Stimulated activated CD8-positive, alpha-beta memory T cell treated with anti-CD3 and anti-CD28 coated beads, Interleukin-7, amount 100 ng/mL, for 24 hours (primary cell): ENCODE measurements at places on chromosomes 11 and 22.

DNA sequence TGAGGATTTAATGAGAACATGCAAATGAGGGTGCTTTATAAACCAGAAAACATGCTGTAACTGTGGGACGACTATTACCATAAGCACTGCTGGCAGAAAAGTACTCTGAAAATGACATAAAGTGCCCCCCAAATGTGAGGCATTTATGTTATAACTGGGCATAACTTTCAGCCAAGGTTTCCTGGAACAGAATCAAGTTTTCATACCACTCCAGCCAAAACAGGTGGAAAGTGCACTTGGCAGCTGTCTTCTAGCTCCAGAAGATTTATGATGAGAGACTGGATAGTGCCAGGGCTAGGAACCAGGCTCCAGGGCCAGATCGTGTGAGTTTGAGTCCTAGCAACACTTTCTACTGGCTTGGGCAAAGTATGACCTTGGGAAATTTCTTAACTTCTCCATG is 339.2 kb downstream of the TENM4 start:
- DNase-seq: no peak

GRCh38 chr11:130070109-130070845 is 583 bp downstream of the APLP2 start:
- DNase-seq: no peak

GRCh38 chr11:8043756-8044155 is 37.3 kb upstream of the TUB start:
- no peak for DNase-seq

DNA sequence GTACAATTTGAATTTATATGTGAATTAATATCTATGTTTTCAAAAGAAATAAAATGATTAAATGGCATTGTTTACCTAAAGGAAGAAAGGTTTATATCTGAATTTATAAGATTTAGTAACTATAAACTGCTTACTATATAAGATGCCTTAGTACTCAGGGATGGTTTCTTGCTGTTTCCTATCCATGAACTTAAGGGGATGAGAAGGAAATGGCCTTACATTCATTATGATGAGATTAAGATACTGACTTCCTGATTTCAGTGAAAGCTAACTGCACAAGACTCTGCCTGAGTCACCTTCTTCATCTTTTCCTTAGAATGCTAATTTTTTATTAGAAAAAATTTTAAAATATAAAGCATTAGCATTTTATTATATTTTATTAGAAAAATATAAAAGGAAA is 606.3 kb upstream of the ARHGAP42 start:
- DNase-seq: no peak

DNA sequence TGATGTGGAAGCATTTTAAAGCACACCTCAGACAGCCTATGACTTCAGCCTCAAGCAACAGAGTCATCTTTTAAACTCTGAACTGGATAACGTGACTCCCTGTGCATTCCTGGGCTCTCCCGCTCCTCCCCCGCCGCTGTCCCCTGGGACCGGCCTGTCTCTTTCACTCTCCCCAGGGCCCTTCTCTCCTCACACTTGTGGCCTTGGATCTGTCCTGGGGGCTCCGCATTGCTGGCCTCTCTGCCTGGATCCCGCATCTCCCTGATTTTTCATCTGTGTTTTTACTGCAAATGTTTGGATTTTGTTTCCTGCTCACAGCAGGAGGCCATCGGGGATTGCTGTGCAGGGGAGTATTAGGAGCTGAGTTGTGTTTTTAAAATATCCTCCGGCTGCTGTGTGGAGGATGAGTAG is 15.4 kb downstream of the C11orf24 start:
- DNase-seq: no peak

GRCh38 chr11:59968395-59968783 is 4.6 kb downstream of the OOSP4A start:
- DNase-seq: no peak

GRCh38 chr22:42697542-42698013 is 23.1 kb downstream of the A4GALT start:
- DNase-seq: no peak

- no peak for DNase-seq
Measured at GRCh38 chr22:47209547-47210023, 447.1 kb downstream of the TBC1D22A start.

GRCh38 chr11:61952882-61953281 is 2.7 kb downstream of the BEST1 start:
- DNase-seq: no peak

GRCh38 chr11:65851811-65852507 is 6.0 kb downstream of the CFL1 start:
- DNase-seq: no peak

GRCh38 chr11:120021391-120021953 is 116.4 kb downstream of the TRIM29 start:
- DNase-seq: no peak

DNA sequence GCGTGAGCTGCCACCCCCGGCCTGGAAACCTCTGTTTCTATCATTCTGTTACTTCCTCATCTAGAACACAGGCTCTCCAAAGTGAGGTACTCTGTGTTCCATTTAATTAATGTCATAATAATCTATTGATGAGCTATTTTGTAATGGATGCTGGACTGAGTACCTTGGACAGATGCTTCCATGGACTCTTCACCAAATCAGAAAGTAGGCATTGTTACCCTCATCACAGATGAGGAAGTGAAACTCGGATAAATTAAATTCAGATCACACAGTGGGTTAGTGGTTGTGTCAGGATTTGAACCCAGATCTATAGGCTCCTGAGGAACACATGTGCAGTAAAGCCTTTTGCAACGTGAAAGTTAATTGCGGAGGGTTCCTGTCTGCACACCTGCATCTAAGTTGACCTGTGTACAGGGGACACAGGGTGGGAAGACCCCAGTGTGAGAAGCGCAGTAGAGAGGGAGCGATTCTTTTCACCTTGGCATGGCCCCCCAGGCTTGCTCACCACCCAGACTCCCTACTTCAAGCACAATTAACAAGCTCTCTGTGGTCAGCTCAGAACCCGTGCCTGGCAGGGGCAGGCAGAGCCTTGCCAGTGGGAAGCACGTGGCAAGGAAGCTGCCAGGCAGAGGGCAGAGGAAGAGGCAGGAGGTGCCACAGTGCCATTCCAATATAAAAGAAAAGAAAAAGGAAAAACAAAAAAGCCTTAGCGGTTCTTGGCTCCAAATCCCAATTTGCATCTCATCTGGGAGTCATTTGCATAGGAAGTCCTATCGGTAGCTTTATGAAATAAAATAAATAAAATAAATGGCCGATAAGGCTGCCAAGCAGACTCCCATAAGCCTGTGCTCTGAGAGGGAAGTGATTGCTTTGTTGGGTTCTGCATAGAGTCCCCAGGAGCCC is 239.3 kb downstream of the GRIK4 start:
- DNase-seq: no peak

- DNase-seq: no peak
Measured at GRCh38 chr22:37275622-37276021, 6.7 kb upstream of the CYTH4 start.

- DNase-seq: no peak
Measured at GRCh38 chr22:33561149-33561807, 359.0 kb downstream of the LARGE1 start.

DNA sequence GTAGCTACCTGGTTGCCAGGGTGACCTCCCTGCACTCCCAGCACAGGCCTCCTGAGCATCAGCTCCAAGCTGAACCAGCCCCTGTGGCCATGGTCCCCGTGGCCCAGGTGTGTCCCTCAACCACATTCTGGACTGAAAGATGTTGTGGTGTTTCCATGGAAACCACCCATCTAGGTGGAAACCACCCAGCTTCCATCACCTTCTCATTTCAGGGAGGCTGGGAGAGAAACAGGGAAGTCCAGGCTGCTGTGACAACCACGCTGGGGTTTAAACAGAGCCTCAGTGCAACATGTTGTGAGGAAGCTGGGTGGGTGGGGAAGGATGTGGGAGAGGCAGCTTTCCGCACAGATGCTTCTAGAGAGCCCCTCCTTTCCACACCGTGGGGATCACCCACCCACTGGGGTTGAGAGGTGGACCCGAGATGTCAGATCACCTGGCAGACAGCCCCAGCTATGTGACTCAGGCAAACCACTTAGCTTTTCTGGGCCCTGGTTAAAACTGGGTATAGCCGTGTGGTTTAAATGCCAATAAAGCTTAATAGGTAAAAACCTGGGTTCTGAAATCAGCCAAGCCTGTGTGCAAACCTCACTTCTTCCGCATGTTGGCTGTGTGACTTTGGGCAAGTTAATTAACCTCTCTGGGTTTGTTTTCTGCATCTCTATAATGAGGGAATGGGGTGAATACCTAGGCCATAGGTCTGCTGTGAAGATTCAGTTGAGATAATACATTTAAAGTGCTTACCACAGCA is 46.4 kb downstream of the CD82 start:
- peak; percentile 26 for DNase-seq

- DNase-seq: no peak
Measured at GRCh38 chr11:45580399-45580798, 85.0 kb downstream of the CHST1 start.

GRCh38 chr11:77131560-77131959 is 3.5 kb downstream of the MYO7A start:
- DNase-seq: no peak

- DNase-seq: no peak
Measured at GRCh38 chr11:102391549-102392237, 44.7 kb downstream of the BIRC2 start.

DNA sequence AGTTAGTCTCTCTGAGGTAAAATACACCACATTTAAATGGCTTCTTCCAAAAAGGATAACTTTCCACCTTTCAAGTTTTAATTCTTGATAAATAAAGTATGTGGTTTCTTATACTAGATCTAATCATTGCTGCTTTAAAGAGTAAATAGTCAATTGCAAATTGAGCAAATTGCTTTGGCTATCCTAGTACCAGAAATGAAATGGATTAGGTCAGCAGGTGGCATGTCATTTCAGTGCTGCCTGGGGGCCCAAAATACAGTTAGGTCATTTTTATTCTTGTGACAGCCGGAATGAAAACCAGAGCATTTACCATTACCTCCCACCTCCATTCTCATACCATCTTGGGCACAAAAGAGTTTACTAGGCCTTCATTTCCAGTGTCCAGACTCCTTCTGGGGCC is 70.2 kb downstream of the PHF21A start:
- DNase-seq: no peak

DNA sequence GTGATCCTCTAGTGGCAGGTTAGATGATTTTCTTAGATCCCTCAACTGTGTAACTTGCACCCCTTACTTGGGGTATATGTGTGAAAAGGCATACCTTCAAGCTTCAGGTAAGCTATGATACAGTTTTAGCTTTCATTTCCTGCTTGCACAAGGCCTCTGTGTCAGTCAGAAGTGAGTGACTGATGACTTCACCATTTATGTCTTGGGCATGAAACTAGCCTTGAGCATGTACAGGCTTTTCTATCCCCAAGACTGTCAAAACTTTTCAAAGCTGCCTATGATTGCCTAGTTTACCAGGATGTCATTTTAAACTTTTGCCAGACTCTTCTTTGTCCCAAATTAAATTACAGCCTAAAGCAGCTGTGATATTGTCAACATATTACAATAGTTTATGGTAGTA is 286.1 kb upstream of the CNTN5 start:
- no peak for DNase-seq

- DNase-seq: no peak
Measured at GRCh38 chr11:113505541-113506375, 30.6 kb upstream of the DRD2 start.

DNA sequence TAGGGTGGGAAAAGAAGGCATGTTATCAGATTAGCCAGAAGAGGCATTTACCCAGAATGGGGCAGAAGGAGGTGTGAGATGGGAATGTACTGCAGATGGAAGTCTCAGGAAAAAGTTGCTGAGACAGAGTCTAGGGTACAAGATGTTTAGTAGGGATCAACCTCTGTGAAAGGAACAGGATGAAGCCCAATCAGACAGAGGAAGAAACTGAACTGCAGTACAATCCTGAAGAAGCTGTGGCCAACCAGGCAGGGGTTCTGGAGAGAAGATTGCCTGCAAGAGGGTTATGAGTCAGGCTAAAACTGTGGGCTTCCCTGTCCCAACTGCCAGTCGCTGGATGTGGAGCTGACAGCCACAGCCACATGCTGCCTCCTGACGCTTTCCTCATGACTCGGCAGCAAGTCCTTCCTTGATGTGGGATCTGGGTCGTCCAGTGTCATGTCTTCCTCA is 64.0 kb downstream of the CWC15 start:
- no peak for DNase-seq

- DNase-seq: no peak
Measured at GRCh38 chr11:38791346-38791961, 2193.4 kb upstream of the RAG2 start.

DNA sequence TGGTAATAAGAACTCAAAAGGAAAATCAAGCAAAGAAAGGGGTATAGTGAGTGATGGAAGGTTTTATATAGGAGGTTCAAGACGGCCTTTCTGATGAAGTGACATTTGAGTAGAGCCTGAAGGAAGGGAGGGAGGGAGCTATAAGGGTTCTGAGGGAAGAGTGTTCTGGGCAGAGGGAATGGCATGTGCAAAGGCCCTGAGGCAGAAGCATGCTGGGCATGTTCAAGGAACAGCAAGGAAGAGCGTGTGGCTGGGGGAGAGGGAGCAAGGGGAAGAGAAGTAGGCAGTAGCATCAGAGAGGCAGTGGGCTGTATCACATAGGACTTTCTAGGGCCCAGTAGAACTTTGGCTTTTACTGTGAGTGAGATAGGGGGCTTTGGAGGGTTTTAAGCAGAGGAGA is 108.9 kb upstream of the NAV2 start:
- no peak for DNase-seq

- no peak for DNase-seq
Measured at GRCh38 chr11:75507571-75507970, 18.2 kb downstream of the GDPD5 start.

DNA sequence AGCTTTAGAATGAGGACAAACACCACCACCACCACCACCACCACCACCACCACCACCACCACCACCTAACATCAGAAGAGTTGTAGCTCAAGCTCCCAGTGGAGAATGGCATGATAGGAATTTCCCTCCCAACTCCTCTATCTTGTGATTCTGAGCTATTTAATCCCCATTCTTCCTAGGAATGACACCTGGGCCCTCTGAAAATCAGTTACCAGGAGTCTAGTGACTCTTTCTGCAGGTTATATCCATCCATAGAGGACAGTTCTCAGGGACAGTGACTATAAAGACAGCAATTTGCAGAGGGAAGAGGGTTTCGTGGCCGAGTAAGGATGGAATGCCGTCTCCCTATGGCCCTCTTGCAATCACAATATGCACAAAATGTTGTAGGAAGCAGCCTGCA is 27.8 kb downstream of the MYH9 start:
- DNase-seq: no peak

- no peak for DNase-seq
Measured at GRCh38 chr22:19398206-19398605, 33.3 kb downstream of the HIRA start.
